ENCODE measurements at places on chromosomes 1 and 21.
A peak's percentile ranks its signal among the peaks of the same experiment; 100 is the strongest.

DNA sequence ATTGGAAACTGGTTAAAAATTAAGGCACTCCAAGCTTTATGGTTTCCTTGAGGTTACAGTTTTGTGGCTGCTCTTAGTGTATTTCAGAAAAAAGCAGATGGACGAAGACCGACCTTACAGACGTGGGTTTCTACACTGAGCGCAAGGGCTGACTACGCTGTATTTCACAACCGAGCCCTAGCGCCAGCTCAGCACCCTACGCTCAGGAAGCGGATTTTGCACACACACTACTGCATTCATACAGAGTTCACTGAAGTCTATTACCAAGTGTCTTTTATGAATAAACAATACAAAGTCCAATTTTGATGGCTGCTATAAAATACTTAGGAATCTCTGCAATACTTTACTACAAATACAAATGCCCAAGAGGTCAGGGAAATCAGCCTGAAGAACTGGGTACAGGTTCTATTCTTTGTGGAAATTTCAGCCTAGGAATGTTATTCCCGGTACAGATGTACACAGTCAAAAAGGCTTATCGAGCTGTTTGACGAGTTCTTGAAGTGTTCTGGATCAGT lies 23.8 kb downstream of the PTTG1IP start:
- no peak for DNase-seq

- no peak for DNase-seq
Observed at GRCh38 chr1:7422966-7423365, 348.1 kb upstream of the VAMP3 start.

DNA sequence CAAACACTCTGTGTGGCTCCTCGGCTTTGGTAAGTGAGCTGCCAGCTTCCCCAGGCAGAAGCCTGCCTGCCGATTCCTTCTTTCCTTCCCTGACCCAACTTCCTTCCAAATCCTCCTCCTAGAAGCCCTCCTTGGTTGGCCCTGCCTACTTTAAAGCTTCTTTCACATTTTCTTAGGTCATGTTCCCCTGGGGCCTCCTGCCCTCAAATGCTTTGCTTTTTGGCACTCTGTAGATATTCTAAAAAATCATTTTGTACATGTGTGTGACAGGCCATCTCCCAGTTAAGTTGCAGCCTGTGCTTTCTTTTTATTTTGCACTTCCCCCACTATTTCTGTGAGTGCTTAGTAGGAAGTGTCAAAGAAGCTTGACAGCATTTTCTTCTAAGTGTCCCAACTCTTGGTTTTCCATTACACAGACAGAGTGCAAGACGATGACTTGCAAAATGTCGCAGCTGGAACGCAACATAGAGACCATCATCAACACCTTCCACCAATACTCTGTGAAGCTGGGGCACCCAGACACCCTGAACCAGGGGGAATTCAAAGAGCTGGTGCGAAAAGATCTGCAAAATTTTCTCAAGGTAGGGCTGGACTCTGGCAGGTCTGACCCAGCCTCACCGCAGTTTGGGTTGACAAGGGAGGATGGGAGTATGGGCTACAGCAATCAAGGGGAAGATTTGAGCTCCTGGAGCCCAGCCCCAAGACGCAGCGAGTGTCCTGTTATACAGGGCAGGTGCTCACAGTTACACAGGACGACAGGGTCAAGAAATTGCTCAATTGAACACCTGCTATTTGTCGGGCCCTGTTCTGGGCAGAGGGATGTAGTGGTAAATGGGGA lies at the start of gene S100A9:
S100A9 (plus strand) TSS at position 2 of the 838 bp plus-strand sequence; CDS start at position 432, 430 bp downstream.
- DNase-seq: no peak

GRCh38 chr1:43973981-43974442 lies 748 bp upstream of the ATP6V0B start:
- no peak for DNase-seq

GRCh38 chr1:115545096-115545720 lies 96.6 kb upstream of the VANGL1 start:
- no peak for DNase-seq

- peak; percentile 72 for DNase-seq
Observed at GRCh38 chr1:29415156-29415830, 179.0 kb downstream of the PTPRU start.

- DNase-seq: no peak
Observed at GRCh38 chr1:16138772-16139221, 17.1 kb downstream of the EPHA2 start.

- no peak for DNase-seq
Observed at GRCh38 chr1:101237229-101237837, 514 bp downstream of the S1PR1 start.

Data from HEK293T (cell line).